ENCODE measurements at places on chromosomes 5 and 9.

DNA sequence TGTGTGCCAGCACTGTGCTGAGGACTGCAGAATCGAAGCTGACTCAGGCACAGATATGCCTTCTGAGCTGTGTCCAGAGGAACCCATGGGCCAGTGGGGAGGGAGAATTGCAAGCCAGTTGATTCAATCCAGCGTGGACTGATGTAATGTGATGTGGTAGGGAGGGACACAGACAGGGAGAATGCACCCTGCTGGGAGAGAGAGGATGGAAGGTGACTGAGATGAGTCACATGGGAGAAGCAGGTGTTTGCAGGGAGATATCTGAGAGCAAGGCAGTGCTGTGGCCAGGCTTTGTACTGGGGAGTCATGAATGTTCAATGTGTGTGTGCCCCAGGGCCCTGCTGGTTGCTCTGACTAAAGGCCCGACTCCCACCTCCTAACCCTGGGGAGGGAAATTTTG lies 75.7 kb downstream of the IRX1 start:
- DNase-seq, result no peak

GRCh38 chr9:36623280-36623679 lies 50.6 kb downstream of the MELK start:
- no peak for DNase-seq

DNA sequence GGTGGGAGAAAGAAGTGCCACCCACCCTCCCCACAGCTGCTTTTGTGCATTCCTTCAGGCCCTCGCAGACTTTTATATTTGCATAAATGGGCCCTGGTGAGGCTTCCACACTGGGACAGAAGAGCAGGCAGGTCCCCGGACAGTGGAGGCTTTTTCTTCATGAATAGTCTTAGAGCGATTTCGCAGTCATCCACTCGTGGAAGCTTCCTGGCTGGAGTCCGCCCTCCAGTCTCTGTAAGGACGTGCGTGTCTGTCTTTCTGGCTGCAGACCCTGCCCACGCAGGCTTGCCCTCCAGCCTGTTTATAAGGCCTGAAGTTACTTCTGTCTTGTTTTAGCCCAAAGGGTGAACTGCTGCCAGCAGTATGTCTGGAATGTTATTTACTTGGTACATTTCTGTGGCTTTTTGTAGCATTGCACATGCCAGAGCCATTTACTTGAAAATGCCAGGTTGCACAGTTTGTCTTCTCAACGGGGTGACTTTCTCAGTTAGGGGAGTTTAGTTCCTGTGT lies 195.7 kb downstream of the AOPEP start:
- peak; percentile 98 for DNase-seq

DNA sequence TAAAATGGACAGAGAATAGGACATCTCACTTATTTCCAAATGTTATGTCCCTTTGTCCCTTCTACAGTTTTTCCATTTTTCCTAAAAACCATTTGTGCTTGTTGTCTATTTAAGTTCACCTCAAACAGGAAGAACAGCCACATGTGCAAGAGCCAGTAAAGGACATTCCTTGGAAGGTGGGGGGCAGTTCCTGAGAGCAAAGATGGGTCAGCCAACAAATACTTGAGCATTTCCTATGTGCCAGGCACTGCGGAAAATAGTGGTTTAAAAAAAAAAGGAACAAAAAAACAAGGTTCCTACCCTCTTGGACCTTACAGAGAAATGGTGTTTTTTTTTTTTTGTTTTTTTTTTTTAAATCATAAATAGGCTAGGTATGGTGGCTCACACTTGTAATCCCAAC lies 26.8 kb downstream of the ANP32B start:
- peak; percentile 35 for DNase-seq

- DNase-seq, result no peak
Measured at GRCh38 chr9:111953444-111953843, 56.8 kb downstream of the UGCG start.

- no peak for DNase-seq
Measured at GRCh38 chr5:149345892-149346222, 558 bp downstream of the GRPEL2 start.
